Pulmonary artery endothelial cell (primary cell): ENCODE measurements at places on chromosomes 5 and 9. TPM values are rescaled to one million over a fixed set of nuclear protein-coding genes. Genes with fewer than 3 reads are reported as not detected.
A peak's percentile ranks its signal among the peaks of the same experiment; 100 is the strongest.

GRCh38 chr9:21174671-21175070, 8.2 kb upstream of the IFNA21 start:
- no peak for DNase-seq

TLN1 gene
- 314 and 379 TPM in 2 replicates for total RNA-seq

SLC12A2 gene
- total RNA-seq, result 60.0 and 83.2 TPM in 2 replicates

GDNF gene
- not detected in 2 replicates for total RNA-seq

DNA sequence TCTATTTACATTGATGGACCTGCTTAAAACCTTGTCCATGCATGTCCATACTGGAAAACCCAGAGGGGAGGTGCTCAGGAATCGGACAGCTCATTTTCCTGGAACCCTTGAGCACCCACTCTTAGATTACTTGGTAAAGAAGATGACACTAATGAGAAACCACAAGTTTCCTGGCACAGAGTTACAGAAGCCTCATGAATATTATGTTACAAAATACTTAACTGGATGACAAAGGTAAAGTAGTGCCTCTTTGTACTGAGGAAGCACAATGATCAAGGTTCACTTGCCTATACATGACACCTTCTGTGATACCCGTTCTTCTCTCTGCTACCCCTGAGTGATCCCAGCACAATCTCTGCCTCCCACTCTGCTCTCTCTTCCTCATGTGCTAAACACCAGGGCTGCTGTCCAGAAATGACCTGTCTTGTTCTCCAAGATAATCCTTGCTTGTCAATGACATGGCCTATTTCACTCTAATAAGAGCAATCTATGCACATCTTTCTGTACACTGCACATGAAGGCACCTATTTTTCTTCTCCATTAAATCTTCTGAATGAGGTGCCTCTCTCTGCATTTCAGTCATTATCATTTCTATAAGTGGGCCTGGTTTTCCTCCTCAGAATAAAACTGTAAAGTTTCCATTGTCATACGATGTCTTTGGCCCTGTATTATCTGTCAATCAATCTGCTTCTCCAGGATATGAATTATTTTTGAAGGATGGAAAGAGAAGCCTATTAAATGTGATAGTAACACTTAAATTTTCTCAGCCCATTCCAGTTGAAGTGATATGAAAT, 684.0 kb upstream of the ACO1 start:
- no peak for DNase-seq

DNA sequence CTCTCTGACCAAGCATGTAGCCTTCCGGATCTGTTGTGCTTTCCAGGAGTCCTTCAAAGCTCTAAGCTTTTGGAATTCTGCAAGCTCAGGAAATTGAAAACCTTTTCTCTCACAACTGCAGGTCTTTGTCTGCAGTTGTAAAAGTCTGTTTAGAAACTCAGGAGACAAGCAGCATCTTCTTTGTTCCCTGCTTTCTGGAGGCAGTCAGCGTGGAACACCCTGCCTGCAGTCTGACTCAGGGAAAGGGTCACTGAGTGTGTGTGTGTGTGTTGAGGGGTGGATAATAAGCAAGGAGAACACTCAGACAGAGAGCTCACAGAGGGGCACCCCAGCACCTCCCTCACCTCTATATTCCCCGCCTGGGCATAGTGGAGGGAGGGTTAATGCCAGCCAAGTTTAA, 29.1 kb downstream of the KCNIP1 start:
- DNase-seq, result no peak

TAF11L8 gene
- total RNA-seq, result not detected in 2 replicates

DNA sequence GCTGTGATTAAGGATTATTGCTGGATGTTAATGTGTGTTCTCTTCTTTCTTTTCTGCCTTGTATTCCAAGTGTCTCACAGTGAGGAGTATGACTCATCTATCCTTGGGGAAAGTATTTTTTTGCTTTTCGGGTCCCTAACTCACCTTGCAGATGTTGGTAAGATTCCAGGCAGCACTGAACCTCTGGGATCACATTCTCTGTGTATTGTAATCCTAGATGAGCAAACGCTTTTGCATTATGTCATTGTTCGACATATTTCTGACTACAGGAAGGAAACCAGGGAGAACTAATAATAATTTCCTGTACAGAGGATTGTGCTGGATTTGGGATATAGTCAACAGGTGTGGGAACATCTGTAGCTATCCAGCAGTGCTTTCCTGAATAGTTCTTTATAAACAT, 246.1 kb upstream of the TUT7 start:
- DNase-seq, result no peak

- DNase-seq, result no peak
Observed at GRCh38 chr9:96524764-96525163, 74.8 kb downstream of the HABP4 start.

- no peak for DNase-seq
Observed at GRCh38 chr5:150515446-150515845, 7.5 kb downstream of the NDST1 start.

DNA sequence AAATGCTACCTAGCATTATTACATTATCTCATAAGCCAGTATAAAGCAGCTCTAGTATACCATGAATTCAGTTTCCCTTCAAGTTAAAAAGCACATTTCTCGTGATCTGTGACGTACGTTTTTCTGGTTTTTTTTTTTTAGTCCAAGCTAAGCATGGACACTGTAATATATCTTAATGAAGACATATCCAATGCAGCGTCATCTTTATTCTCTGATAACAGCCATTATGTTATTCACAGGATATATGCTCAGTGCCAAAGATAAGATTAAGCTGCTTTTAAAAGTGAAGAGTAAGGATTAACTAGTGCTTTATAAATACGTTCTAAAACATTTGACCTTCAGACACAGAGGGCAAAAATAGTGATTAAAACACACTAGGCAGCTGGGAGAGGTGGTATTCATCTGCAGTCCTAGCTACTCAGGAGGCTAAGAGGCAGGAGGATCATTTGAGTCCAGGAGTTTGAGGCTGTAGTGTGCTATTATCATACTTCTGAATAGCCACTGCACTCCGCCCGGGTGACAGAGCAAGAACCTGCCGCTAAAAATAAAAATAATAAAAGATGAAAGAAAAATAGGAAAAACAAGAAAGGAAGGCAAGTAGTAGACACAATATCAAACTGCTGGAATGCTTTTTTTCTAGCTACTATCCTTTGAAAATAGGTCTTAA, 7.7 kb downstream of the CSNK1A1 start:
- DNase-seq, result no peak

DNA sequence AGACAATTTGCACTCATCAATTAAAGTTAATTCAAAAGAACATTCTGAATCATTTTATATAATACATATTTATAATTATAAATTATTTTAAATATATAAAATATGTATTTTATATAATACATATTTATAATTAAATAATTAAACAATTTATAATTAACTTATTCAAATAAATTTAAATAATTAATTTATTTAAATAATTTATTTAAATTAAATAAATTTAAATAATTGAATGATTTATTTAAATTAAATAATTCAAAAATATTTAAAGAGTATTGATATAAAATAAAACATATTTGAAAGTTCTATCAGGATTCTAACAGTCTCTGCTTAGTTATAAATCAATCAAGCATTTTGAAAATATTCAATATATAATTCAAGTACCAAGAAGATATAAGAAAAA, 775.5 kb upstream of the CTNND2 start:
- DNase-seq, result no peak

- DNase-seq, result no peak
Observed at GRCh38 chr5:143023411-143024096, 253.4 kb downstream of the ARHGAP26 start.

DNA sequence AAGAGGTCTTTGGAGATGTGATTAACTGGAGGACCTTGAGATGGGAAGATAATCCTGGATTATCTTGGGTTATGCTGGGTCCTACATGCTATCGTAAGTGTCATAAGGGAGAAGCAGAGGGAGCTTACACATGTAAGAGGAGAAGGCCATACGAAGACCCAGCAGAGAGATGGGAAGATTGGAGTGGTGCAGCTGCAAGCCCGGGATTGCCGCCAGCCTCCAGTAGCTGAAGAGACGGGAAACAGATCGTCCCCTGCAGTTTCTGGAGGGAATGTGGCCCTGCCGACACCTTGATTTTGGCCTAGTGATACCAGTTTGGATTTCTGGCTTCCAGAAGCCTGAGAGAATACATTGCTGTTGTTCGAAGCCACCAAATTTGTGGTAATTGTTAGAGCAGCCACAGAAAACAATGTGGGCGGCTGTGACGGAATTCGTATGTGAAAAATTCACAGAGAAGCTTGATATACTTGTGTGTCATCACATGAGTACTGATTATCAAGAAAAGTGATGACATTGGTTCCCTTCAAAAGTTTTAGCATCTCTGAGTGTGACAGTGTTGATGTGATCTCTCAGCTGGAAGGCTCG, 86.9 kb downstream of the CYFIP2 start:
- no peak for DNase-seq

- DNase-seq, result peak; percentile 61
Observed at GRCh38 chr5:107389130-107389774, 281.5 kb downstream of the EFNA5 start.

DNA sequence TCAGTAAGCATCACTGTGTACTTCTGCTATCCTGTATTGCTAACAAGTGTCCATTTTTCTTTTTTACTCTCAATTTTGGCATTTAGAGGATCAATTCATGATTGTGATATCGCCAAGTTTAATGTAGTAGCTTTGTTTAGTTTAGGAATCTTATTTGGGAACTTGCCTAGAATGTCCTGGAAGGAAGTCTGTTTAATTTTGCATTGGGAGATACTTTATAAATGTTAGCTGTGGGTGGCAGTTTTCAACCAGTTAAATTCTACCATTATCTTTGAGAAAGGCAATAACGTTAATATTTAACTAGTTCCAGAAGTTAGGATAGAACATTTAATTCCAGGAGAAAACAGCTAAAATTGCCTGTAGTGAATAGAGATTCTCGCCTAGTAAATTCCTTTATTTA, 78.6 kb downstream of the PBX3 start:
- no peak for DNase-seq

GRCh38 chr5:36417668-36418067, 116.0 kb upstream of the RANBP3L start:
- no peak for DNase-seq

GRCh38 chr9:127278372-127278771, 13.8 kb downstream of the GARNL3 start:
- DNase-seq, result no peak

GRCh38 chr5:9363449-9363848, 182.4 kb downstream of the SEMA5A start:
- DNase-seq, result no peak

DNA sequence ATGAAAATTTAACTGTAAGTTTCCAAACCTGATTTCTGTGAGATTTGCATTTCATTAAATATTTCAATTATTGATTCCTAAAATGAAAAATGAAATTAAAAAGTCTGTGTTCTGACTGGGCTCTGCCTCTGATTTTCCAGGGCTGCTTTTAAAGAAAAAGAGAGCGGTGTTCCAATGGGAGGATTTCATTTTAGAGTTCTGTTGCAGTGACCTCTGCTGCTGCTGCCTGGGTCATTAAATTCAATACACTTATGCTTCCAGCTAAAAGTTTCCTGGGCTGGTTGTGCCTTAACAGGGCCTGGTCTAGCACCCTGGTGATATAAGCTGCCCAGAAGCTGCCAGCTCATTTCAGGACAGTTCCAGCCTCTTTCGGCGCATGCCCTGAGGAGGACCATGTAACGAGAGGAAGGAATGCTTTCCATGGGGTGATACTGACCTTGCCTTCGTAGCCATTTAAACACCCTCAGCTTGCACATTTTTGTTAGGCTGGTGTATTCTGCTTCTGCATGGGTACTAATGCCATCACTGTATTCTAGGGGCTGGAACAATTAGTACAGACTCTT, 93.3 kb downstream of the TMEM174 start:
- DNase-seq, result no peak

GRCh38 chr5:150271923-150272322, 17.6 kb downstream of the CAMK2A start:
- DNase-seq, result no peak

DNA sequence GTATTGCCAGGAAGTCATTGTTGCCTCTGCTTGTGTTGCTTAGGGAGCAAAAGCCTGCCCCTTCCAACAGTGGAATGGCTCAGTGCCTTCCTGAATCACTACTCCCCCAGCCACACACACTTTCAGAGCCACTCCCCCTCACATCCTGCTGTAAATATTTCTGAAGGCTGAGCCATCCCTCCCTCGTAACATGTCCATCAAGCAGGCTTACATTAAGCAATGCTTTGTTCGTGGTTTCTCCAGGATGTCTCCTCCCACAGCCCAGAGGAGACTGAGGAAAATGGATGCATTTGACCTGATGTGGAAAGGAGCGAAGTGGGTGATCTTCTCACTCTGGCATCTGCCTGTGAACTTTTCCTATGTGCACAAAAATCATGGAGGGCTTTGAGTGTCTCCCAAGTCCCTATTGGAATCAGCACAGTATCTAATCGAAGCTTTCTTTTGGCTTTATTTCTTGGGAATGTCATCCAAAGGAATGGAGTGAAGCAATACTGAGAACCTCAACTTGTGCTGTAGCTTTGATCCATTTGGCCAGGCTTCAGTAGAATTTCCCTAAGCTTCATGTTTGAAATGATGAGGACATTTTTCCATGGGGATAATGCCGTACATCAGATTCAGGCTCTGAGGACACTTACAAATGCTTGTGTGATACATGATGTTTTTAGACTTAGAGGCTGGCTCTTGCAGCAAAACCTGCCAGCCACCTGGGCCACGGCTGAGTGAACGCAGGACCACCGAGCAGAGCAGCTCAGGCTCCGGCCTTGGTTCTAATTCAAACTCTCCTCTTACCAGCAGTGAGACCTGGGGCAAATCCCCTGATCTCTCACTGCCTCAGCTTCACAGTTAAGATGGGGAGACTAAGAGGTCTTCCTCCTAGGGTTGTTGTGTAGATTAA, 389.1 kb downstream of the ENC1 start:
- peak; percentile 71 for DNase-seq
